ENCODE measurements at places on chromosomes 4 and X.
A peak's percentile ranks its signal among the peaks of the same experiment; 100 is the strongest.

GRCh38 chr4:105374071-105374470 lies 99.8 kb downstream of the PPA2 start:
- no peak for DNase-seq

DNA sequence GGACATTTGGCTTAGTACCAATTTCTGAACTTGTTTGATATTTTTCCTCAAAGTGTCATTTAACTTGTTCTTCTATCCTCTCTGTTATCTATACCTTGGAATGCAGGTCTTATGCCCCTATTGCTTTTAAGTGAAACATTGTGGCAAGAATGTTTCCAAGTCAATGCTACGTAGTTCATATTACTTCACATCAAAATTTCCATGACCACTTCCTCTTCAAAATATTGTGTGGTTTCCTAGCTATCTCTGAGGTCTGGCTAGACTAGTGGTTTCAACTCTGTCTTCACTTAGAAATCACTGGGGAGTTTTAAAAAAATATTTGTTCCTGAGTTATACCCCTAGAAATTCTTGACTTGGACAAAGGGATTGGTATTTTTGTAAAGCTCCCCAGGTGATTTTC lies 20.2 kb upstream of the RASGEF1B start:
- no peak for DNase-seq

DNA sequence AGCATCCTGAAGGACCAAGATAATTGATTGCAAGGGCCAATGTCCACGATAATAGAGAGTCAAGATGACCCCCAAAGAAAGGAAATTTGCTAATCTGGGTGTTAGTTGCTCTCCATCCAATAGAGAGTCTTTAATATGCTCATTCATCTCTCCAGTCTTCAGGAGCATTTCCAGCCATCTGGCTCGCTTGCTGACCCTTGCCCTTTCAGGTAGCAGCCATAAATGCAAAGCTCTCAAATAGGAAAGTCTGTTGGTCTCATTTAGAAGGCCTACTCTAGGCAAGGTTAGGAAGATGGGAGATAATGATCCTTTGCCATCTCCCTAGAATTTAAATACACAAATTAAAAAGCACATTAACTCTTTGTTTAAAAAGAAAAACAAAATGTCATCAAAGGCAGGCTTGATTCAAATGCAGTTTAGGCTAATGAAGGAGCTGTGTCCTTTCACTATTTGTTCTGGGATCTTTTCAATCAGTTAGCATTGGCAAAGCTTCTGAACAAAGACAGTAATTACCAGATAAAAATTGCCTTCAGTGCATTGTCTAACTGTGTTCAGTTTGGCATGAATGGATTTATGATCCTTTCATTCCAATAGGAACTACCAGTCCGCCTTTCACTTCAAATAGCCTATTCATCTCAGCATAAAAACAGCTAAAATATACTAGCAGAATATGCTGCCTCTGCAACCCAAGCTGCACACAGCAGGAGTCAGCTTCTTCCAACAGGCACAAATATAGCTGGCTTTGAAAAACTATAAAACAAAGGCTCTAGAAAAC lies 49.6 kb upstream of the ATXN3L start:
- DNase-seq = no peak

DNA sequence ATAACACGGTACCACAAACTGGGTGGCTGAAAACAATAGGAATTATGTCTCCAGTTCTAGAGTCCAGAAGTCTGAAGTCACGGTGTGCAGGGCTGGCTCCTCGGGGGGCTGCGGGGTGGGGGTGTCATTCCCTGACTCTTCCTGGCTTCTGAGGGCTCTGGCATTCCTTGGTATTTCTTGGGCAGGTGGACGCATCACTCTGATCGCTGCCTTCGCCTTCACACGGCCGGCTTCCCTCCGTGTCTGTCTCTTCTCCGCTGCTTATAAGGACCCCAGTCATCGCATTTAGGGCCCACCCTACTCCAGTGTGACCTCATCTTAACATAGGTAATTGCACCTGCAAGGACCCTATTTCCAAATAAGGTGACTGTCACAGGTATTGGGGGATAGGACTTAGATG lies 134.6 kb downstream of the CPZ start:
- DNase-seq = no peak

- peak; percentile 21 for DNase-seq
Observed at GRCh38 chrX:149512225-149512885, 7.2 kb upstream of the IDS start.

DNA sequence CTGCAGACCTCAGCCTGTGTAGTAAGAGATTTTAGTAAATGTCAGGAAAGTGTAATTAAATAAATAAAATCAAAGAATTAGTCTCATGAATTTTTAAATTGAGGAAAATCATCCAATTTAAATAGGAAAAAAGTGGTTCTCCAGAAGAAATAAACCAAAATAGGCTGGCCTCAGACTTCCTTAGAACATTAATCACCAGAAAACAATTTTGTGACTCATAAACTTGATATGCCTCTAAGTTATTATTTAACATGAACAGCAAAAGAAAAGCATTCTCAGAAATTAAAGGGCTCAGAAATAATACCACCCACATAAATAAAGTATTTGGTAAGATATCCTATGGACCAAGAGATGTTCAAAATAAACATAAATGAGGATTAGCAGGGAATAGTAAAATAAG lies 14.3 kb downstream of the FAM47B start:
- DNase-seq = peak; percentile 59

- DNase-seq = peak; percentile 7
Observed at GRCh38 chr4:92091335-92091734, 212.4 kb upstream of the GRID2 start.

GRCh38 chr4:98626350-98626749 lies 32.1 kb downstream of the TSPAN5 start:
- peak; percentile 86 for DNase-seq

DNA sequence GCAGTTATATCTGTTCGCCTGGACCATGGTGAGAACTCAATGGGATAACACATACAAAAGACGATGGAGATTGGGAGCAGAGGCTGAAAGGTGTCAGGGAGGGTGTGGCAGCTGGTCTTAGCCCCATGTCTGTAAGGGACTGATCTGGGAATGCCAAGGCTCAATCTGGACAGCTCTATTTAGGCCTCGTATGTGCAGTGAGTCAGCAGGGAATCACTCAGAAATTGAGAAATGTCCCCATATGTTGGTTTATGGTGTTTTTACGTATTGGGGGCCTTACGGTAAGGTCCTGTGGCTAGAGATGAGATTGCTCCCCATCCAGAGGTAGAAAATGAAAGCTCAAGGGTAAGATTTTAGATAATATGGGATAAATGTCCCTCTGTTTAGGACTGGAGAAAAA lies 71.4 kb upstream of the TTC29 start:
- DNase-seq = peak; percentile 31

DNA sequence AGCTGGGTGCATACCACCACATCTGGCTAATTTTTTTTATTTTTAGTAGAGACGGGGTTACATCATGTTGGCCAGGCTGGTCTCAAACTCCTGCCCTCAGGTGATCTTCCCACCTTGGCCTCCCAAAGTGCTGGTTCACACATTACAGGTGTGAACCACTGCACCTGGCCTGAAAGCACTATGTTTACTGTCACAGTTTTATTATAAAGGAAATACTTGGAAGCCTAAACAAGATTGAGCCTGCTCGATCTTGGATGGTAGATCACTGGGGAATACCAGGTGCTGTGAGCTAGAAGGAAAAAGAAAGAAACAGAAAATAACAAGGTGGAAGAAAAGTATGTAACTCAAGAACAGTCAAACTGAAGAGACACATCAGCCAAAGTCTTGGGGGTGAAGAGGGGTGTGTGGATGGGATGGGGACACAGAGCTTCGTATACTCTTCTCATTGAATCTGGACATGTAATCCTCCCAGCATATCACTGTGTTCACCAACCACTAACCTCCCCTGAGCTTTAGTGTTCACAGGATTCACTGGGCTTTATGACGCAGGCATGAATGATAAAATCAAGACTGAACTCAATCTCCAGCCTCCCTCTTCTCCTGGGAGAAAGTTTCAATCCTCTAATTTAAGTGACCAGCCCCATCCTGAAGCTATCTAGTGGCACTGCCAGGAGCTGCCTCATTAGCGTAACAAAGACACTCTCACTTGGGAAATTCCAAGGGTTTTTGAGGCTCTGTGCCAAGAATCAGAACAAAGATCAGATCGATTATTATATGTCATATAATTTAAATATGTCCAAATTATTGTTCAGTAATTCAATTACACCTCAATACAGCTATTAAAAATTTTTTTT lies 40.9 kb downstream of the PDS5A start:
- DNase-seq = no peak

All from LHCN-M2 (cell line).